Ascending aorta (tissue), 2 donors: ENCODE measurements at places on chromosomes 5 and 9.

DNA sequence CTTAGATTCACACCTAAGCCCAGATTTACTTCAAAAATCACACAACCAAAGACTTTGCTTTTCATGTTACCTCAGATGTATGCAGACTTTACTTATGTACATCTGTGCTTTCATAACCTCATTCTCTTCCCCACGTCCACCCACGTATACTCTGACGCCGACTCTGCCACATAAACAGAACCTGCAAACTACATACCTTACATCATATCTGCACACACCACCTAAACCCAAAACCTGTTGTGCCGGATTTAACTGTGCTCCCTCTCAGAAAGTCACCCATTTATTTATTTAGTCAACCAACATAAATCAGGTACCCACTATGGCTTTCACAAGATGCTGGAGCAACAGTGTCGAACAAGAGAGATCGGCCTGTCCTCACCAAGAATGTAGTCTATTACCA, 1.0 kb upstream of the DPYSL3 start:
- no peak for DNase-seq

- DNase-seq = no peak
These were observed 665 bp downstream of the DNAJC18 start for GRCh38 chr5:139438707-139439012.

DNA sequence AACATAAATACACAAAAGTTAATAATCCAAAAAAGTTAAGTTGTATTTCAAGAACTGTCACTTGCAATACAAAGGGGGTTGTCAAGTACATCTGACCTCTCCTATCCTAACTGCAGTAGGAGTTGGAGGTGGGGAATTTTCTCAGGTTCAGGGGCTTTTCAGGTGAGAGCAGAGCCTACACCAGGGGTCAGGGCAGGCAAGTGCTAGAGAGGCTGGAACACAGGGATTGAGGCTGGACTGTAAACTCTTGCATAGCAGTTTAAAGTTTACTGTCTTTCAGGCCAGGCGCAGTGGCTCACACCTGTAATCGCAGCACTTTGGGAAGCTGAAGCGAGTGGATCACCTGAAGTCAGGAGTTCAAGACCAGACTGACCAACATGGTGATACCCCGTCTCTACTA, 25.4 kb upstream of the RASGRF2 start:
- no peak for DNase-seq

- DNase-seq = no peak
These were observed 40.6 kb downstream of the USP20 start for GRCh38 chr9:129875687-129876395.

DNA sequence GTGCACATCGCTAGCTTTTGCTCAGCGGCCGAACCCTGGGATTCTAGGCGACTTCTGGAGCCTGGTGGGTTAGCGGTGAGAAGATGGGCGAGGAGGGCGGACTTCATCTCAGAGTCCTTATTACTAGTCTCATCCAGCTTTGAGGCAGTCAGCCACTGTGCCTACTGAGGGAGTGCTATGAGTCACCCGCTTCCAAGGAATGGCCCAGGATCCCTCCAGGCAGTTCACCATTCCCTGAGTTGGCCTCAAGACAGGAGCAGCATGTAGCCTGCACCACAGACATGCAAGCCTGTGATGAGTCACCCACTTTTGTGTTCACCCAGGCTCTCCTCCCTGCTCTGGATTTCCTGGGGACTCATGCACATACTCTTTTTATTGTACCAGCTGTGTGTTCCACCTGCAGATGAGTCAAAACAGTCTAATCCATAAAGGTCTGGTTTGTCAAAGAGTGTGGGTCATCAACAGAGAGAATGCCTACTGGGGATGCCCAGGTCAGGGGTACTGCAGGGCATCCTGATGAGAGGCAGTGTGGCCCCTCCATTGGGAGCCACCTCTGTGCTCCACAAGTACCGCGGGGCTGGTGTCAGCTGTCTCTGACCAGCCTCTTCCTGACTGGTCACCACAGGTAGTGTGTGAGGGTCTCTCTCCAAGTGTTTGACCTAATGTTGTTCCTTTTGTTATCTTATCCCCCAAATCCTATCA, 20.2 kb downstream of the SLC22A5 start:
- peak; percentile 65 for DNase-seq
